ENCODE measurements at places on chromosomes 12 and 14.

- DNase-seq = no peak
Observed at GRCh38 chr14:32603992-32604565, 275.0 kb downstream of the AKAP6 start.

DNA sequence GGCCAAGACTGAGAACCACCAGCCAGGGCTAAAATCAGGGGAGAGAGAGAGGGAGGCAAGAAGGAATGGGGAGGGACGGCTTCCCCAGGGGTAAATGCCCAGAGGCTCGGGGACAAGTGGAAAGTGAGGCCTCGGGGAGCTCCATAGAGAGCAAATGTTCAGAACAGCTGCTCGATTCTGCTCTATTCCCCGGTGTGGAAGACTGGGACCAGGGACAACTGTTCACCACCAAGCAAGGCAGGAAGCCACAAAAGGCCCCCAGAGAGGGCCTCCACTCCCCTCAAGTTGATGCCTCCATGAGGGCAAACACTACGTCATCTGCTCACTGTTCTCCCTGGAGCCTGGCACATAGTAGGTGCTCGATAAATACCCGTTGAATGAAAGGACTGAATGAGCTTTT, 53.5 kb downstream of the IRF2BPL start:
- no peak for DNase-seq

GRCh38 chr12:6826734-6827436, 1.3 kb upstream of the P3H3 start:
- DNase-seq = no peak

GRCh38 chr14:89221109-89221810, 195.8 kb downstream of the FOXN3 start:
- DNase-seq = peak; percentile 42

DNA sequence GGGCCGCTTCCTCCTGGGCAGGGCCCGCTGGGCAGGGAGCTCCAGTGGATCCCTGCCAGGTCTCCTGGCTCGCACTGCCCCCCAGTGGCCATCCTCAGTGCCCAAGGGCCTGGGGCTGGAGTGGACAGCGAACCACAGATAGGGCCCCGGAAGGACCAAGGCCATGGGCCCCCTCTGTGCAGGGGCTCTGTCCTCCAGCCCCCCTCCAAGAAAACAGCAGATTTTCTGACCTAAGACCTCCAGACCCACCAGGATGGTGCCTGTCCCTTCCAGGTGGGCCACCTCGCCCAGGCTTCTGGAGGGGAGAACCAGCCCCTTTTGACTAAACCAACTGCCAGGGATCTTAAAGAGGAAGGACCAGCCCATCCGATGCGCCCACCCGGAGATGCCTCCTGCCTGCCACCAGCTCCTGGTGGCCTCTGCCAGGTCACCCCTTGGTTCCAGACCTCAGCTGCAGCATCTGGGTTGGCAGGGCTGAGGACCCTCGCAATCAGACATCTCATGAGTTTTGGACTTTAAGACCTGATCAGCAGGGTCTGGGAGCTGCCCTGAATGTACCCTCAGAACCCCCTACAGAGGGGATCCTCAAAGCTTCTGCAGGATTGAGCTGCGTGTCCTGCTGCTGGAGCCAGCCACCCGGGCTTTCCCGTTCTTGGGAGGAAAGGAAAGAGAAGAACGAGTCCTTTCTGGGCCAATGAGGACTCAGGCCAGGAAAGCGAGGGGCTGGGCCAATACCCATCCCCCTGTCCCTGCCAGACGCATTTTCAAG, 325.8 kb upstream of the DIO3 start:
- peak; percentile 51 for DNase-seq

DNA sequence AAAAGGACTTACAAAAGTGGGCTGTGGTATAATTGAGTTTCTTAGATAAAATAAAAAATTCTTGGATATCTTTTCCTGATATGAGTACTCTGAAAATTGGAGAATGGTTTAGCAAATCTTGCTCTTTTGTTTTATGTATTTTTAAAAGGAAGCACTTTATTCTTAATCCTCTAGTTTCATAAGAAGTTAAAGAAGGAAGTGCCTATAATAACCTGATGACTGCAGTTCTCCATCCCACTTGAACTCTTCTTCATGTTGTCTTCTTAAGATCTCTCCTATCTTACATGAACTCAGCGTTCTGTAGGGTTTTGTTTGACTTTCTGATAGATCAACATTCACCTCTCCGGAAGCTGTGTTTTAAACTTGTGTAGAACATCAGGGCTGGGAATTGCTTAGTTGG, 271.0 kb downstream of the ERC1 start:
- no peak for DNase-seq

- no peak for DNase-seq
Observed at GRCh38 chr12:30450226-30450625, 245.4 kb downstream of the IPO8 start.
